ENCODE measurements at places on chromosomes 7 and 10.

GRCh38 chr10:49135575-49136313, 1.9 kb upstream of the FAM170B start:
- no peak for DNase-seq

- DNase-seq = no peak
These were observed 9.1 kb downstream of the COMTD1 start for GRCh38 chr10:75226656-75227055.

GRCh38 chr10:127441350-127442219, 107.5 kb upstream of the NPS start:
- no peak for DNase-seq

GRCh38 chr10:17557459-17557858, 59.7 kb downstream of the HACD1 start:
- DNase-seq = no peak

- DNase-seq = no peak
These were observed 25.5 kb downstream of the LDB3 start for GRCh38 chr10:86693721-86694369.

GRCh38 chr7:158682456-158682855, 22.1 kb downstream of the NCAPG2 start:
- no peak for DNase-seq
